ENCODE measurements at places on chromosomes 2 and 18. TPM values are rescaled to one million over a fixed set of nuclear protein-coding genes. Genes with fewer than 3 reads are reported as not detected.

Gene MAB21L4
- 0.15 TPM for total RNA-seq

Gene OXER1
- total RNA-seq = not detected

Gene SIX3
- 0.41 TPM for total RNA-seq

Gene CRYGD
- not detected for total RNA-seq

Gene CEP192
- 11.2 TPM for total RNA-seq

Gene FAM168B
- total RNA-seq = 86.7 TPM

Gene ANO7
- 2.1 TPM for total RNA-seq

Gene RNMT
- 18.7 TPM for total RNA-seq

Gene ALKAL2
- total RNA-seq = not detected

Gene SLC9A4
- not detected for total RNA-seq

Gene HDAC4
- 10.8 TPM for total RNA-seq

Gene POTEJ
- total RNA-seq = not detected

Gene DNAJB2
- 54.5 TPM for total RNA-seq

Gene GPR17
- 0.06 TPM for total RNA-seq

Gene NMS
- not detected for total RNA-seq

Gene FTCDNL1
- 2.2 TPM for total RNA-seq

Gene SERPINB11
- not detected for total RNA-seq

Gene MAL
- not detected for total RNA-seq

Gene MPP4
- total RNA-seq = 0.08 TPM

Gene TNFAIP6
- 3.0 TPM for total RNA-seq

Gene GALNT14
- total RNA-seq = 46.1 TPM

Gene RND3
- 55.6 TPM for total RNA-seq

Gene CGREF1
- 7.9 TPM for total RNA-seq

Gene AQP12A
- total RNA-seq = not detected

Gene PIEZO2
- 0.74 TPM for total RNA-seq

Gene MBOAT2
- total RNA-seq = 26.8 TPM

Gene OTOS
- total RNA-seq = not detected

Gene AOX1
- 2.9 TPM for total RNA-seq

Gene LBH
- total RNA-seq = 125 TPM

Gene ACADL
- total RNA-seq = not detected

Gene DYSF
- 1.2 TPM for total RNA-seq

Gene CBLN2
- total RNA-seq = 0.06 TPM

Gene ZC3H6
- 0.34 TPM for total RNA-seq

Gene HTR2B
- total RNA-seq = 0.07 TPM

Gene IKZF2
- 0.24 TPM for total RNA-seq

Gene MAP3K19
- total RNA-seq = not detected

Gene GALR1
- not detected for total RNA-seq

Gene NFATC1
- total RNA-seq = 6.0 TPM

Gene ATP6V1B1
- 2.2 TPM for total RNA-seq

Gene REG1B
- not detected for total RNA-seq

Gene AMER3
- total RNA-seq = not detected
